ENCODE measurements at places on chromosomes 11 and 22. TPM values are rescaled to one million over a fixed set of nuclear protein-coding genes. Genes with fewer than 3 reads are reported as not detected.

Gene NCAM1
- 16.5 TPM for total RNA-seq

Gene LRRN4CL
- total RNA-seq, result not detected

Gene OR52A1
- total RNA-seq, result not detected

DNA sequence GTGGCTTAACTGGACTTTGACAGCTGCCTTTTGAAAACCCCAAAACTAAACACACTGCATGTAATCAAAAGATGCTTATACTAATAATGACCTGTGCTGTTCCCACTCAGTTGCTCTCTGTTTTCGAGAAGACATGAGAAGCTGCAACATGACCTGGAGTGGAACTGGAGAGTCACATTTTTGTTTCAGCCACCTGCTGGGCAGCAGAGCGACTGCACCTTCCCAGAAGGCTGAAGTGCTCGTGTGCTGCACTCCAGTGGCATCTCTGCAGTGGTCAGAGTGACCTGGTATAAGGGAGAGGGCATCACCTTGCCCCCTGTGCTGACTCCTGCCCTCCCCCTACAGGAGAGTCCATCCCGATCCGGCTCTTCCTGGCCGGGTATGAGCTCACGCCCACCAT is 8.6 kb downstream of the THYN1 start:
- DNase-seq, result no peak

DNA sequence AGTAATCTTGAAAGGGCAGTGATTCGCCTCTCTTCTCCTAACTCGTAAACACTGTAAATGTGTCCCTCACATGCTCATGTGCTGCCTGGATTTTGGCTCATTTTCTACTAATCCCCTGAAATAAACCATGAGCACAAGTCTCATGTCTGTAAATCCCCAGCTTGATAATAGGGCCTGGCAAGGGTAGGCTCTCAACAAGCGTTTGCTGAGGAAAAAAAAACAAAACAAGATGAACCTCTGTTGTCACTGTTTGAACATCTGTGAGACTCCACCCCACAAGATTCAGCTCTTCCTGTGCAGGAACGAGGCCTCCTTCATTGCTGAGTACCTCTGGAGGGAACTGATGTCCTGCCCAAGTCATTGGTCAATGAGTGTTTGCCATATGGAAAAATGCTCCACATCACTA is 4.5 kb upstream of the CYB5R2 start:
- DNase-seq, result no peak

DNA sequence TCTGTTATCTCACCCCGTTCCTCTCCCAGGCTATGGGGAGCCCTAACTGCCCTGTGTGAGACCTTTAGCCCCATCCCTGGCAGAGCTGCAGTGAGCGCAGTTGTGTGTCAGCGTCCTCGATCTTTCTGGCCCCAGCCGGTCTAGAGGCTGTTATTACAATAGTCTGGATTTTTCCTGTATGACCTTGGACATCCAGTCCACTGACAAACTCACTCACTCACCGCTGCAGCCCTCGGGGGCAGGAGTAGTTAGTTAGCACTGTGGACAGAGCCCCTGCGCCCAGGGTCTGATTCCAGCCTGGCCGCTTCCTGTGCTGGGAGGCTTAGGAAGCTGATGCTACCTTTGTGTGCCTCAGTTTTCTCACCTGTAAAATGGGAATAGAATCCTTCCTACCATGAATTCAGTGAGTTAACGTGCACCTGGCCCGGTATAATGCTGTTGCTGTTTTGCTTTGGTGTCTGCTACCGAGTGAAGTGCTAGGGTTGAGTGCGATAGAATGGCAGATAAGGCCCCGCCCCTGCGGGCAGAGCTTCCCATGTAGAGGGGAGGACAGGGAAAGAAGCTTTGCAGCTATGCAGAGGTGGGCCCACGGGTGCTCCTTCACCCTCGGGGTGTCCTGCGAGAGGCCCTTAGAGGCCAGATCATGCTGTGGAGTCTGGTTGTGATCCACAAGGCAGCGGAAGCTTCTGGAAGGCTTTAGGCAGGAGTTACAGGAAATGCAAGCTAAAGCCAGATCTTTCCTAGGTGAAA is 3.0 kb downstream of the LRP5 start:
- DNase-seq, result no peak

DNA sequence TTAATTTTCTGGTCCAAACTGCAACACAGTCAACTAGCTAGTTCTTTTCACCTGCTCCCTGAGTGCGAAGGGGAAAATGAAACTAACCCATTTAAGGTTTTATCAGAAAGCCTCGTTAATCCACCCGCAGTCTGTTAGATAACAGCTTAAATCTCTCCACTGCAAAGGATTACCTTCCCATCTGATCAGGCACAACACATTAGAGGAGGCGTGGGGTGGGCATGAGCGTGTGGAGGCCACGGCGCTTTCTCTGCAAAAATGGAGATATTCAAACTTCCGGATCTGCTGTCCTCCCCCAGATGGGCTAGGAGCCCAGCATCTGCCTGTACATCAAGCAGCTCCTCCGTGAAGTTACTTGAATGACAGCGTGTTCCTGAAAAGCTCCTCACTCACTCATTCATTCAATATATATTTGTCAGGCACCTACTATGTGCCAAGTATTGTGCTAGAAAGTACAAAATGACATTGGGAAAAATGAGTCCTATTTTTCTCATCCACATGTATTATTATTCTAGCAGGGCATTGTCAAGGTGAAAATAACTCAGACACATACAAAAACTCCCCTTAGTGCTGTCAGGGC is 13.5 kb upstream of the ANKK1 start:
- no peak for DNase-seq

Data from kidney epithelial cell (primary cell).